Breast epithelium (tissue), 4 donors: ENCODE measurements at places on chromosomes 3 and 15. TPM values are rescaled to one million over a fixed set of nuclear protein-coding genes. Genes with fewer than 3 reads are reported as not detected.

The LSAMP gene
- total RNA-seq, result 3.8 TPM

DNA sequence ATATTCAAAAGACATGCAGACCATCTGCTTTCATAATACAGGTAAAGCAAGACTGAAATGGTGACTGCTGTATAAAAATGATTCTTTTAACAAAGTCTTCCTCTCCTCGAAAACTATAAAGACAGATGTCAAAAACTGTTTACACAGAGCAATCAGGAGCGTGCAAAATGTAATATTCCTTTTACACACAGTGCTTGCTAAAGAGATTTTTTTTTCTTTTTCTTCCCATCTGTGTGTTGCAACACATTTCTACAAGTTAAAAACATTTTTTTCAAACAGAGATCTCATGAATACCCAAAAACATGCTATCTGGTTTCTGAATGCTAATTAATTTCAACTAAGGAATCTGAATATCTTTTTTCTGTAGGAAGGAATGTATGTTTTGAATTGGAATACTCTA, 22.1 kb downstream of the SATB1 start:
- no peaks in the 10 kb centered on the region for H3K36me3 ChIP-seq
- no peak overlapping the region for H3K27ac ChIP-seq
- no peak overlapping the region for H3K4me3 ChIP-seq
- DNase-seq, result no peak
- no peaks in the 10 kb centered on the region for H3K27me3 ChIP-seq

The OSBPL10 gene
- 17.6 TPM for total RNA-seq

GRCh38 chr15:78207641-78208340, 26.6 kb downstream of the ACSBG1 start:
- no peak overlapping the region for H3K4me3 ChIP-seq
- no peaks in the 10 kb centered on the region for H3K36me3 ChIP-seq
- peaks cover 3% of the 10 kb centered on the region for H3K27me3 ChIP-seq
- no peaks in the 10 kb centered on the region for H3K4me1 ChIP-seq

The NKIRAS1 gene
- 15.7 TPM for total RNA-seq

The SYNPR gene
- total RNA-seq, result not detected

DNA sequence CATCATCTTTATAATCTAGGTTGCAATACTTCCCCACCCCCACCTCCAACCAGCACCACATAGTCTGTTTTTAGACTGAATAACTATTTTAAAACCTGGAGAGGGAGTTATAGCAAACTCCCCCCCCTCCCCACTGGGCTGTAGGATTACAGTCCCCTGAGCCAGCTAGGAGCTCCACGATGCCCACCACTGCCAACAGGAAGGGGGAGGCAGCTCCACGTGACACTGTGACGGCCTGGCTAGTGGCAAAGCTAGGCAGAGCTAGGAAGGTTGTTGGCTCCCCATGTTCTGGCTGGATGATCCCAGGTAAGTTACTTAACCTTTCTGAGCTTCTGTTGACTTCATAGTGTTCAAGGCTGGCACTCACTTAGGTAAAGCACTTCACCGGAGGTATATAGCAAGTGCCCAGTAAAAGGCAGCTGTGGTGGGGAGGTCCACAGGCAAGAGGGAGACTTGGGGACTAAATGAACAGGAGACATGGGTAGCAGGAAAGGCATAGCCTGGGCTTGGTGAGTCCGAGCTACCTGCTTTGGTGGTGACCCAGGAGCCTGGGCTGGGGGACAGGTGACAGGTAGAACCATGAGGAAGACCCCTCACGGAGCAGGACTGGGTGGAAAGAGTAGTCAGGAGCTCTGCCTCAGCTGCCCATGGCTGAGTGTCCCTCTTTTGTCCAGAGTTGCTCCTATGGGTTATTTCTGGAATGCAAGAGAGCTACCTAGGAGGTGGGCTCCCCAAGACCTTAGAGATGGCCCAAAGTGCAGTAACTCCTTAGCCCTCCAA, 4.0 kb upstream of the TBC1D21 start:
- no peaks in the 10 kb centered on the region for H3K36me3 ChIP-seq
- no peak overlapping the region for H3K27ac ChIP-seq
- no peak for DNase-seq
- no peak overlapping the region for H3K4me3 ChIP-seq
- H3K27me3 ChIP-seq, result peaks cover 32% of the 10 kb centered on the region
- H3K4me1 ChIP-seq, result no peaks in the 10 kb centered on the region

The NPHP3 gene
- total RNA-seq, result 53.0 TPM

GRCh38 chr3:142778541-142778940, 54.7 kb downstream of the TRPC1 start:
- H3K4me1 ChIP-seq, result no peaks in the 10 kb centered on the region
- H3K27me3 ChIP-seq, result no peaks in the 10 kb centered on the region
- H3K4me3 ChIP-seq, result no peak overlapping the region
- no peak overlapping the region for H3K27ac ChIP-seq
- no peak for DNase-seq
- H3K36me3 ChIP-seq, result peaks cover 4% of the 10 kb centered on the region

- no peaks in the 10 kb centered on the region for H3K4me1 ChIP-seq
- no peak overlapping the region for H3K4me3 ChIP-seq
- H3K27ac ChIP-seq, result no peak overlapping the region
- no peaks in the 10 kb centered on the region for H3K27me3 ChIP-seq
- no peak for DNase-seq
These were observed 548.1 kb upstream of the LMCD1 start for GRCh38 chr3:7953449-7954014.

The ZCWPW2 gene
- 1.1 TPM for total RNA-seq

DNA sequence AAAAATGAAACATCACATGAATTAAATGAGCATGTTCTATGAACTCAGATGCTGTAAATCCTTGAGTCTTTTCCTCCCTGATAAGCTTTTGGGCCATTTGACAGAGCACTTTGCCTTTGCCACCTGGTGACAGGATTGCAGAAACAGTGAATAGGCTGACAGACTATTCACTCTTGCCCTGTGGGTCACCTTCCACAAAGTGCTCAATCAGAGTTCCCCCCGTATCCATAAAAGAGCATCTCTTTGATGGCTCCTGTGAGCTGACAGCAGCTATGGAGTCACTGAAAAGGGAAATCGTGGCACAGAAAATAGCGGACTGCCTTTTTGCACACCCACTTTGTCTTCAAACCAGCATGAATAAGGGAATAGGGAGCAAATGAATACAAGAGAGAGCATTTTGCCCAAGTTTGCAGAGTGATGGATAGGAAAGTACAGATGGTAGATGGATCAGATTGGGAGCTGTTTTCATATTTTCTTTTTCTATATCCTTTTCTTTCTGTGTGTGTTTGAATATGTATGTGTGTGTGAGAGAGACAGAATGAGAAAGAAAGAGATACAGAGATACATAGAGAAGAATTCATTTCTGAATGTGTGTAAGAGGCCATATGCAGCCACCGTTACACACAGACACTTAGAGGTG, 37.8 kb upstream of the GOLM2 start:
- H3K27ac ChIP-seq, result no peak overlapping the region
- no peaks in the 10 kb centered on the region for H3K4me1 ChIP-seq
- no peak overlapping the region for H3K4me3 ChIP-seq
- no peak for DNase-seq
- H3K36me3 ChIP-seq, result no peaks in the 10 kb centered on the region
